ENCODE measurements at places on chromosomes 7 and 10.
A peak's percentile ranks its signal among the peaks of the same experiment; 100 is the strongest.

DNA sequence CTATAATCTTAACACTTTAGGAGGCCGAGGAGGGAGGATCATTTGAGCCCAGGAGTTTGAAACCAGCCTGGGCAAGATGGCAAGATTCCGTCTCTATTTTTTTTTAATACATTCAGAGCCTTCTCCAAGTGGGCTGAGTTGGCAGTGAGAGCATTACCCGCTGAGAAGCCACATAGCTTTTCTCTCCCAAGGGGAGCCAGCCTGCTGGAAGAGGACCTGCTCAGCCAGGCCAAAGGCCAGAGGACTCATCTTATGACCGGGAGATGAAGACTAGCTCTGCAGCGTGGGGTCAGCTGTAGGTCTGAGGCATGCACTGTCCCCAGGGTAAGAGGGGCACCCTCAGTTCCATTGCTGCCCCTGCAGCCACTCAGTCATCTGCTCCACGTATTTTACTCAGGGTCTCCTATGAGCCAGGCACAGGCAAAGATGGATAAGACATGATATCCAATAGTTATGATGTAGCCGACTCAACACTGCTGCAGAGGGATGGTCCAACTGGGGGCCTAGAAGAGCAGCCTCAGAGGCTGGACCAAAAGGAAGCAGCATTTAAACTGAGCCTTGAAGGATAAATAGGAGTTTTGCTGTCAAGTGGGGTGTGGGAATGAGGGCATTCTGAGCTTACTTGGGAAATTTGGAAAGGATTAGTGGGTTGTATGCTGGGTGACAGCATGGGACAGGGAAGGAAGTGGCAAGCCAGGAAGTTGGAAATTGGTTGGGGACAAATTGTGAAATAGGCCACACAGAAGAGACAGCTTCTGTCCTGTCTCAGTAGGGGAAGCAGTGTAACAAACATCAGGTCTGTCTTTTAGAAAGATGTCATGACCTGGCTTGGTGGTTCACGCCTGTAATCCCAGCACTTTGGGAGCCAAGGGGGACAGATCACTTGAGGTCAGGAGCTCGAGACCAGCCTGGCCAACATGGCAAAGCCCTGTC, 1.6 kb upstream of the MARVELD1 start:
- DNase-seq, result no peak

DNA sequence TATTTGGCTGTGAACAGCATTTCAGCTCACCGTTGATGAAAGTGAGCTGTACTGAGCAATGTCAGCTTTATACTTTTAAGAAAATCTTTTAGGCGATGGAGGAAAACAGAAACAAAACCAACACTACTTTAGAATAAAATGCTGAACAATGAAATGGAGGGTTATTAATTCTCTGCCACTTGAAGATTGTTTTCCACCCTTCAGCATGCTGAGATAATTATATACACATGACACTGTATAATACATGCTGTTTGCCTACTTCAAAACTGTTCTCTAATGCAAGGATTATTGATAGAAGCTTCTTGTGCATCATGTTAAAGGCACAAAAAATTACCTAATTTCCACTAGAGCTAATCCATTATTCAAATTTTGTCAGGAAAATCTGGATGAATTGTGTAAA, 66.8 kb downstream of the CACNA2D1 start:
- DNase-seq, result no peak

GRCh38 chr10:55630491-55631056, 730.5 kb downstream of the ZWINT start:
- DNase-seq, result no peak

- no peak for DNase-seq
Measured at GRCh38 chr10:114478281-114478680, 74.0 kb upstream of the AFAP1L2 start.

GRCh38 chr7:85525676-85526075, 338.8 kb upstream of the SEMA3D start:
- DNase-seq, result no peak

DNA sequence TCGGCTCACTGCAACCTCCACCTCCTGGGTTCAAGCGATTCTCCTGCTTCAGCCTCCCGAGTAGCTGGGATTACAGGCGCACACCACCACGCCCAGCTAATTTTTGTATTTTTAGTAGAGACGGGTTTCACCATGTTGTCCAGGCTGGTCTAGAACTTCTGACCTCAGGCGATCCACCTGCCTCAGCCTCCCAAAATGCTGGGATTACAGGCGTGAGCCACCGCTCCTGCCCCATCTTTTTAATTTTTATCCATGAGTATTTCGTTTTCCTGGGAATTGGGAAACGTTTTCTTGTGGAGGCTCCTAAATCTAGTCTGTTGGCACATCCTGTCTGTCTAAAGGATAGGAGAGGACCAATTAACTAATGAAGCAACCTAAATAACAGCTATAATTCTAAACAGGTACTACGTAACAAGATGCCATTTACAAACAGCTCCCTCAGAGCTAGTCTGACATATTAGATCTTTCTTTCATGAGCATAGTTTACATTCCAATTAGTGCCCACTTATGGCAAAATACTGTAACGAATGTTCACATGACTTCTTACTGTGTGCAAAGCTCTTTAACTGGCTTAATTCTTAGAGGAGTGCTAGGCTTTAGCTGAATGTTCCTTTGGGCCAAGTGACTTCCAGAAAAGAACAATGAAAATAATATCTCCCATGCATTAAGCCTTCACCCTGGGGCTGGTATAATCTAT, 151.0 kb upstream of the YAE1 start:
- no peak for DNase-seq

- DNase-seq, result no peak
Measured at GRCh38 chr7:51366172-51366728, 49.6 kb upstream of the COBL start.

DNA sequence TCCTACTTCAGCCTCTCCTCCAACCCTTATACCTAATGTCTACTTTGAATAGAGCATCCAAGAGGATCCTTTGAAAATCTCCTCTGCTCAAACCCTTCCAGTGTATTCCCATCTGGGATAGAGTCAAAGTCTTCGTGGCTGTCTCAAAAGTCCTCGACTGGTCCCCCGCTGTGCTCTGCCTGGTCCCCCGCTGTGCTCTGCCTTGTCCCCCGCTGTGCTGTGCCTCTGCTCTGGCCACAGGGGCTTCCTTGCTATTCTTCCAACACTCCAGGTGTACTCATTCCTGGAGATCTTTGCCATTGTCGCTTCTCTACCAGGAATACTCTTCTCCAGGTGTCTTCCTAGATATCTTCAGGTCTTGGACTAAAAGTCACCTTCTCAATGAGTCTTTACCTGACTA, 36.1 kb upstream of the COMMD3 start:
- DNase-seq, result no peak

- peak; percentile 68 for DNase-seq
Measured at GRCh38 chr10:60414877-60415585, 25.4 kb upstream of the ANK3 start.

- no peak for DNase-seq
Measured at GRCh38 chr7:109898-110556, 82.3 kb upstream of the FAM20C start.

DNA sequence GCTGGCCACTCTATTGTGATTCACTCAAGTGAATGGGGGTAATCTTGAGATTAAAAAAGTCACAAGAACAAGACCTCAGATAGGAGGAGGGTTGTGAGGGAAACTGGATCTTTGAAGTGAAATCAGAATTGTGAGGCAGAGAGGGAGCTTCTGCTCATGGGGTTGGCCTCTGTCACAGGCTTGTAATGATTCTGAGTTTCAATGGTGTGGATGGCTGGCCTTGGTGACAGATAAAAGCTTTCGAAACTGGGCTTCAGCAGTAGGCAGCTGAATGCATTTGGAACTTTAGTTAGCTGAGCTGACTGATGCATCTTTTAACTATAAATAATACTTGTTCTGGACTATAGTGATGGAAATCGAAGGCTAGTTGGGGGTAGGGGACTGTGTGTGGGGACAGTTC, 12.2 kb downstream of the TAS2R60 start:
- DNase-seq, result no peak

DNA sequence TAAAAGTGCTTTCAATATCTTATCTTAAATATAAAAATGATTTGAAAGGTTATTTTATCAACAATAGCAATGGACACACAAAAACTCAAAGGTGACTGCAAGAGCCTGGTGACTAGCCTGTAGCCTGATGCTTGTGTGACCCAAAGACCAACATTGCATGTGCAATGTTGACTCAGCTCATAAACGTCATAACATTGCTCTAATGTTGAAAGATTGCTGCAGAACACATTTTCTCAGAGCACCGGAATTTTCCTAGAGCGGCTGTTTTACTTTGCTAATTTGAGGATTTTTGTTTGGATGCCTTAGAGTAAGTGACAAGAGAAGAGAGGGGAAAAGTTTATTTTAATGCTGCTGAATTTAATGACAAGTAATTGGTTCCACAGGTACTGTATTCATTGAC, 107.1 kb downstream of the RAB18 start:
- DNase-seq, result no peak

DNA sequence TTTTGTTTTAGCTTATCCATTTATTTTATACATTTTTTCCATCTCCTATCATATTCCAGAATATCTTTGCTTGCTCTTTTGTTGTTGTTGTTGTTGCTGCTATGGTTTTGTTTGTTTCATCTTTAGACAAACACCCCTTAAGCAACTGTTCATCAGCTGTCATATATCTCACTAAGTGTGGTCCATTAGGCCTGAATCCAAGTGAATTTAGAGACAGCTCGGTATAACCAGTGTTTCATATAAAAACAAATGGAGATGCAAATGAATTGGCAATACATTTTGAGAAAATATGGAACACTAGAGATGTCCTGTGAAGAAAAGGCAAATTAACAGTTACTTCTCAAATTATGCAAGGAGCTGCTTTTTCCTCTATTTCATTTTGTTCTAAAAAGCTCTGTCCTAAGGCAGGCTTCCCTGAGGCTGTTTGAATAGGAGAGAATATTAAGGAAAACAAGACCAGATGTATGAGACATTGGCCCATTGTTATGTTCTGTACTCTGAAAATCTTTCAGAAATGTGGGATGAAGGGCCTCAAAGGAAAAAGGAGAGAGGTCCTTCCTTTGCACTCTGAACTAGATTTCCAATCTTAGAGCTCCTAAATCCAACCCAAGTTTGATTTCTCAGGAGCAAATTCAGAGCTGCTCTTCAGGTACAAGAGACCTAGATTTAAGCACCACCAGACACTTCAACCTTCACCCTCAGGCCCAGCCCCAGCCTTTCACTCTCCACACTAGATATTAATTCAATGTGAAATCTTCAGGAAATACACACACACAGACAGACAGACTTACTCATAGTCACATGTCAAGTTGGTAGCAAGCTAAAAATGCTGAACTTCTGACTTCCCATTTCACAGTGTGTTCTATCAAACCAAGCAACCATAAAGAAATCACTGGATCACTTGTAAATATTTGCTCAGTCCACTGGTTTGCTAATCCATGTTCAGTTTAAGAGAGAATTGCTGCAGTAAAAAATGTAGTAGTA, 5.4 kb downstream of the TFEC start:
- no peak for DNase-seq

DNA sequence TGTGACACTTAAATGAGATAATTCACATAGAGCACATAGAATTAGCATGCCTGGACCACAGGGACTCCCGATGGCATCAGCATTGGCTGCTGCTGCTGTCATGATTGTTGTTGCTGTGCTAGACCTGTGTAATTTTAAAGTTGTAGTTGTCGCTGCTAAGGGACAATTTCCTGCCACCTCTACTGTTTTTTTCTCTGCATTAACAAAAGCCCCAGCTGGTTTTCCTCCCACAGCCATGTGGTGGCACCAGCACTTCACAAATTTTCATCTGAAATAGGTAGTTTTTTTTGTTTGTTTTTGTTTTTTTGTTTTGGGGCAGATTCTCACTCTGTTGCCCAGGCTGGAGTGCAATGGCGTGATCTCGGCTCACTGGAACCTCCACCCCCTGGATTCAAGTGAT, 25.4 kb upstream of the PRXL2A start:
- no peak for DNase-seq
